Fibroblast of lung (primary cell): ENCODE measurements at places on chromosomes 5 and 9. TPM values are rescaled to one million over a fixed set of nuclear protein-coding genes. Genes with fewer than 3 reads are reported as not detected.

GRCh38 chr5:94856257-94856800 is 237.9 kb downstream of the SLF1 start:
- DNase-seq: no peak

DNA sequence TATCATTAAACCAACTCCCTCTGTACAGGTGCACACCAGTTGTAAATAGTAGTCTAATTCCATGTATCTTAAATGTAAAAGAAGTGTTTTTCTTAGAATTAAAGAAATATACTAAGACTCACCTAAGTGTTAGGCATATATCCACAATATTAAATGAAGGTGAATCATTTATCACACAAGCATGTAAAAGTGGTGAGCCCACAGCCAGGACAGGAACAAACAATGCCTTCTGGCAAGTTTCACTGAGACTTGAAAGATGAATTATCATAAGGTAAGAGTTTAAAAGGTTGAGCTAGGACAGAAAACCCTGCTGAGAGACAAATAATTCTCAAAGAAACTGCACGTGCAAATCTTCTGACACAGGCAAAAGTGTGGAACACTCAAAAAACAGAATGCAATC is 832.5 kb downstream of the TAF11L14 start:
- no peak for DNase-seq

DNA sequence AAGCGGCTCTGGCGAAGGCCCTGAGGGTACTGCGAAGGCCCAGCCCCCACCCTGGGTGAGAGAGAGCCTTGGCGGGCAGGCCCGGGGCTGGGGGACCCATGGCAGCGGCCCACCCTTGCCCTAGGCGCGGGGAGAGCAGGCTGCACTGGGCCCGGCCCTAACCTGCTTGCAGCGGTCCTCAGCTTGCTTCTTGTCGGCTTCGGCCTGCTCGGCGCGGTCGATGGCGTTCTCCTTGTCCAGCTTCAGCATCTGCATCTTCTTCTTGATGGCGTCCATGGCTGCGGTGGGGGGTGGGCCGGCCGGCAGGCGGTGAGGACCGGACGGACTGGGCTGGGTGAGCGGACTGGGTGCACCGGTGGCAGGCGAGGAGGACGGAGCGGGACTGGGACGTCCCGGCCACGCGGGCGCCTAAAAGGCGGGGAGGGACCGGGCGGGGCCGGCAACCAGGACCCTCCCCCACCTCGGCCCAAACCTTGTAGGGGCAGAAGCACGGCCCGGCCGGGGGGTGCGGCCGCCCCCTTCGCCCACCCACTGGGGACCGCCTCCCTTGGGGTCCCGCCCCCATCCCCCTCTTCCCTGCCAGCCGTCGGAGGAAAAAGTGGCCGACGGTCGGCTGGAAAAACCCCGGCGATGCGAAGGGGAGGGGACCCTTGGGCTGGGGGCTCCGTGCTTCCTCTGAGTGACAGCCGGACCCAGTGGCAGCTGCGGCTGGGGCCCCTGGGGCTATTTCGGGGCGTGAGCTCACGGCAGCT is at the start of gene TPM2:
TSS of gene TPM2 (minus strand) at position 384 of the 752 bp plus-strand sequence. CDS start at position 276, 108 bp downstream.
- peak; percentile 90 for DNase-seq

- DNase-seq: peak; percentile 21
These were observed 173.8 kb downstream of the MAST4 start for GRCh38 chr5:66769839-66770617.

NTRK2 gene
- polyA plus RNA-seq: 0.70 and 1.1 TPM in 2 replicates
